ENCODE measurements at places on chromosomes 16 and 17. TPM values are rescaled to one million over a fixed set of nuclear protein-coding genes. Genes with fewer than 3 reads are reported as not detected.

The DUSP3 gene
- 70.5 TPM for total RNA-seq

The NPIPA3 gene
- not detected for total RNA-seq

DNA sequence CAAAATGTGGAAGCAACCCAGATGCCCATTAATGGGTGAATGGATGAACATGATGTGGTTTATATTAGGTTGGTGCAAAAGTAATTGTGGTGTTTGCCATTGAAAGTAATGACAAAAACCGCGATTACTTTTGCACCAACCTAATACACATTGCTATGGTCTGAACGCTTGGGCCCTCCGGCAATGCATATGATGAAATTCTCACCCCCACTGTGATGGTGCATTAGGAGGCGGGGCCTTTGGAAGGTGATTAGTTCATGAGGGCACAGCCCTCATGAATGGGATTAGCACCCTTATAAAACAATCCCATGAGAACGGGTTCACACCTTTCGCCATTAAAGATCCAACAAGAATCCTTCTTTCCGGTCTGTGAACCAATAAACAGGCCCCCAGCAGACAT is 25.3 kb upstream of the PRM1 start:
- H3K36me3 ChIP-seq: no peaks in the 10 kb centered on the region
- H3K27me3 ChIP-seq: no peaks in the 10 kb centered on the region
- no peak overlapping the region for H3K4me3 ChIP-seq
- DNase-seq: no peak
- no peak overlapping the region for H3K27ac ChIP-seq
- H3K4me1 ChIP-seq: no peaks in the 10 kb centered on the region

GRCh38 chr16:67758006-67758405 is 38.9 kb upstream of the GFOD2 start:
- H3K27ac ChIP-seq: no peak overlapping the region
- no peak overlapping the region for H3K4me3 ChIP-seq
- H3K27me3 ChIP-seq: no peaks in the 10 kb centered on the region
- peaks cover 3% of the 10 kb centered on the region for H3K36me3 ChIP-seq

GRCh38 chr17:8141741-8142140 is 10.5 kb downstream of the PER1 start:
- H3K4me1 ChIP-seq: peaks cover 4% of the 10 kb centered on the region
- no peaks in the 10 kb centered on the region for H3K27me3 ChIP-seq
- H3K36me3 ChIP-seq: peaks cover 76% of the 10 kb centered on the region
- H3K27ac ChIP-seq: peak overlapping the region; percentile 13

DNA sequence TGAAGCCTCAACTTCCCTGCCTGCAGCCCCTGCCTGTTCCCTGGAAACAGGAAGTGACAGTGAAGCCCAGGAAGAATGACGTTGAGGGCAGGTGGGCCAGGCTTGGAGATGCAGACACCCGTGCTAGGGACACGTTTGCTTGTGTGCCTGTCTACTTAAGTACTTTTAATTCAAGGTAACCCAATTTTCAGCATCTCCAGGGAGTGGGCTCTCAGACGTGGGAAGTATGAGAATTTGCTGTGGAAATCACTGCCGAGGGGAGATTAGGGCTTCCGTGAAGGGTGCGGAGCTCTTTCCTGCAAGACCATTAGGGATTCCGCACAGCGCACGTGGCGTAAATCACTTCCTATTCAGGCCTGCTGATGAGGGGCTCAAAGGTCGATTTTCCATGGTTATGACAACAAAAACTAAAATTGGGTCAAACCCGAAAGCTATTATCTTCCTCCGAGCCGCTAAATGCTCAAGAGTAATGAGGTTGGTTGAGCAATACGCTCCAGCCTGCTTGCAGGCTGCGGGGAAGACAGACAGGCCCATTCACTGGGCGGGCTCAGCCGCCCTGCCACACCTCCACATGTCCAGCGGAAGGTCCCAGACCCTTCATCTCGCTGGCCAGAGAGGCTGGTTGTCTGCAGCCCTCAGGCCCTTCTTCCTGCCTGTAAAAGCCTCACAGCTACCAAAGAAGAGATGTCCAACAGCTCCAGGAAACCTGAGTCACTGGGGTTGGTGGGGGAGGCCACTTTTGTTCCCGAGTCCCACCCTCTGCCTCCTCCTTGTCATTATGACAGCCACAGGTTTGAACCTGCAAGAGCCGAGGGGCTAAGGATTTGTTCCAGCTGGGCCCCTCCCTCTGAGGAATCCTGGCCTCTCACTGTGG is 109.9 kb downstream of the RBFOX3 start:
- H3K4me1 ChIP-seq: no peaks in the 10 kb centered on the region
- no peaks in the 10 kb centered on the region for H3K27me3 ChIP-seq
- H3K4me3 ChIP-seq: no peak overlapping the region
- H3K27ac ChIP-seq: no peak overlapping the region

The METTL2A gene
- total RNA-seq: 3.3 TPM

DNA sequence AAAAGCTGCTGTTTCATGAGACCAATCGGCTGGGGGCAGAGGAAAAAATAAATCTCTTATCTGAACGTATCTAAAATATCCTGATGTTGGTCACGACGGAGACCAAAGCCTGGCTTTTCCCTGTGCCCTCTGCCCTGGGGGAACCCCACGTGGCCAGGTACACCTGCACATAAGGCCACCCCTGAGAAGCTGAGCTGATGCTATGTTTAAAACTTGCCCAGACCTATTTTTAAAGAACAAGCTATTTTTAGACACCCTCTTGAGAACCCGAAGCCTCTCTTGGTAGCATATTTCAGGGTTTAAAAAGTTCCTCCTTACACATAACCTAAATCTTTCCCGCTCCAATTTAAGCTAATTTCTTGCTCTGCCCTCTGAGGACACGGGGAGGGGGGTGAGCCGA is 210.4 kb downstream of the GSG1L start:
- peaks cover 3% of the 10 kb centered on the region for H3K4me1 ChIP-seq
- no peak overlapping the region for H3K4me3 ChIP-seq
- peak overlapping the region; percentile 42 for H3K27ac ChIP-seq
- no peak for DNase-seq
- H3K36me3 ChIP-seq: no peaks in the 10 kb centered on the region

GRCh38 chr16:17850581-17851250 is 380.0 kb upstream of the XYLT1 start:
- no peaks in the 10 kb centered on the region for H3K4me1 ChIP-seq
- no peaks in the 10 kb centered on the region for H3K36me3 ChIP-seq
- no peaks in the 10 kb centered on the region for H3K27me3 ChIP-seq
- no peak for DNase-seq

The RFWD3 gene
- total RNA-seq: 54.6 TPM

DNA sequence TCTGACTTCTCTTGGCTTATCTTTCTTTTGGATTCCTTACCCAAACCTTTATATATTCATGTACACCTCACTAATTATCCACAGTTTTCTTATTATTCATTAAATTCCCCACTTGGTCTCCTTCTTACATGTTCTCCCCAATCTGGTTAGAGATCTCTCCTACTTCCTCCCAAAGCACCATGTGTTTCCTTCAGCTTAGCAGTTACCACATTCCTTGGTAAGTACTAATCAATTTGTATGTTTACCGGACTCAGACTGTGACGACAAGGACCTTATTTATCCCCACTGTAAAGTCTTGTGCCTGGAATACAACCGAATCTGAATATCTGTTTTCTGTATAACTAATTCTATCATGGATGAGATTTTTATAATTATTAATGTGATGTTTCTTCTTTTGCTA is 389.5 kb downstream of the KCNJ2 start:
- H3K27me3 ChIP-seq: no peaks in the 10 kb centered on the region
- no peaks in the 10 kb centered on the region for H3K4me1 ChIP-seq
- no peak overlapping the region for H3K27ac ChIP-seq
- H3K4me3 ChIP-seq: no peak overlapping the region

Measured in ascending aorta (tissue), 2 donors.